ENCODE measurements at places on chromosomes 3 and 15.

- no peak for DNase-seq
These were observed 14.3 kb downstream of the BHLHE40 start for GRCh38 chr3:4993276-4994143.

- no peak for DNase-seq
These were observed 5.2 kb upstream of the LRRK1 start for GRCh38 chr15:100913961-100914360.

- DNase-seq: no peak
These were observed 264.3 kb upstream of the LRTM1 start for GRCh38 chr3:55191911-55192775.

DNA sequence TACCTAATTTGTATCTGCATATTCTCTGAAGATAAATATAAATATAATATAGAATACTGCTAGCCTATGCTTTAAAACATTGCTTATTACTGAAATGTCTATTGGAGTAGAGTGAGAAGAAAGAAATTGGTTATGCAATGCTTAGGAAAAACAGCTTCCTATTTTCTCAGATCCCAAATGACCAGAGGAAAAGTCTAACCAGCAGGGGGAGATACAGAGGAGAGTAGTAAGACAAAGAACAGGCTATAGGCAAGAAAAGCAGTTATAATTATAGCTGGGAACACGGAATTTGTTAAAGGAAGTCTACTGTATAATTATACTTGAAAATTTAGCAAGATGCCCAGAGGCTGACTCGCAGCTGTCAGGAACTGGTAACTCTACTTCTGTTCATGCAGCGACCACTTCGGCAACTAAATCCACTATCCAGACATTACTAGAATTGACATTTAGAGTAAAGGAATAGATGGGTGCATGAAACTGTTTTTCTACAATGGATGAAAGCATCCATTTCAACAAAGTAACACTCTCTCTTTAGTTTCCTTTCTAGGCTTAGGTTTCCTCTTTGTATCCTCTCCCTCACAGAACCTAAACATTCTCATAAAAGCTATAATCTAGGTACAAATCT is 97.2 kb downstream of the TBC1D5 start:
- peak; percentile 22 for DNase-seq

- no peak for DNase-seq
These were observed 12.7 kb downstream of the ZNF35 start for GRCh38 chr3:44661189-44661588.

DNA sequence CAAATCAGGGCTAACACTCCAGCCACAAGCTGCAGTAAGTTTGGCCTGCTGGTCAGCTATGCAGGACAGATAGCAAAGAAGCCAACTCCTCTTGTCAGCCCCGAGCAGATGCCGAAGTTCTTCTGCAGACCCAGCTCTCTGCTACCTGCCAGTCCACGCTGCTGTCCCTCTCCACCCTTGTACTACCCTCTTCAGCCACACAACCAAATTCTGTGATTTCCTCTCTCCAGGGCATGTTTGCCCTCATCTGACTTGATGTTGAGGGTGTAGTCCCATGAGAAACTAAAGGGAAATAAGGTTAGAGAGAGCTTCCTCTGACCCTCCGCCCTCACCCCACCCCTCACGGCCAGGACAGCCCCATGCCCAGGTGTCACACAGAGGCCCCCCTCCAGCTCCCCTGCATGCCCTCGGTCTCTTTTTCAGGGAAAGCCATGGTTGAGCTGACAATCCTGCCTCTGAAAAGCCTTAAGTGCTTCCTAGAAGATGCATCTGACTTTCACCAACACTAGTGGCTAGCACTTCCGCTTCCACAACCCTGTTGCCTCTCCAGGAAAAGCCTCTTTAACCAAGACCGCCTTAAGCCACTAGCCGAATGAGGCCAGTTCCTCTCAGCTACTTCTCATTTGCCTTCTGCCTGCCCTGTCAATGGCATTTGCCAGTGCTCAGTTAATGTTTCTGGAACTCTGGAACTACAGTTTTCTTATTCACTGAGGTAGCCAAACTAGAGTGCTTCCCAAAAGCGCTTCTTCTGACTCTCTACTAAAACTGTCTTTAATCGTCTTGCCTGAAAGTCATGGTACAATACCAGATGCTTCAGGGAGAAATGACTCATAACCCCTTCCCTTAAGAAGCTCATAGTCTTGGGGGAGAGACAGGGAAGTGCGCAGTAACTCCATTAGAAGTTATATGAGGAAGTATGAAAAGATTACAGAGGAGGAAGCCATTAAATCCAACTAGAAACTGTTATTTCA is 300.4 kb upstream of the STT3B start:
- no peak for DNase-seq

DNA sequence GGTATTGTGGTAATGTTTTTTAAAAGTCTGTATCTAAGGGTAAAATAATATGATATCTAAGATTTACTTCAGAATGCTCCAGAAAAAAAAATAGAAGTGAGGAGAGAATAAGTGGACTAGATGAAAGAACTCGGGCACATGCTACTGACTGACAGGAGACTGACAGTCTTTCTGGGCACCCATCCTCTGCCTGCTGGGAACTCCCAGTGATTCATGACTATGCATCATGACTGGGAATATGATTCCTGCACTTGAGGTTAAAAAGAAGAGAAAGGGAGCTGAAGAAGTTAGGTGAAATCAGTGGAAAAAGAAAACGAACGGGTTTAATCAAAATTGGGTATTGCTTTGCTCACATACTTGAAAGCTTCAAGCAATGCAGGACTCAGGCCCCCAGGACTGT is 35.7 kb upstream of the SPSB4 start:
- peak; percentile 33 for DNase-seq

GRCh38 chr3:158420654-158421396 is 150.2 kb upstream of the MLF1 start:
- peak; percentile 75 for DNase-seq

- DNase-seq: no peak
These were observed 112.3 kb upstream of the NR2E3 start for GRCh38 chr15:71698030-71698429.

GRCh38 chr15:60162251-60162967 is 158.3 kb downstream of the FOXB1 start:
- no peak for DNase-seq

DNA sequence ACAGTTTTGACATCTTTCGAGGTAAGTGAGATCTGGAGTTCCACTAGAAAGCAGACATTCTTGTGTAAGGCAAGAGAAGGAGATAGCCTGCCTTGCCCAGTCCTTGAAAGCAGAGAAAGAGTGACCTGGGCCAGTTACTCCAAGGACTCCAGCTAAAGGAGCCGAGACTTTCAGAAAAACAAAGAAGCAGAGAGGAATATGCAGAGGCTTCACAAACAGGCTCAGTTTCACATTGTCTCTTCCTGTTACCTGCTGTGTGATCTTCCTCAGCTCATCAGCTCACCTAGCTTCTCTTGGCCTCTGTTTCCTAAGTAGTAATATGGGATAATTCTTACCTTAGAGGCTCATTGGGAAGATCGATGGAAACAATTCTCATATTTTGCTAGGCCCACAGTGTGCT is 81.0 kb downstream of the CDC25A start:
- DNase-seq: no peak

- DNase-seq: no peak
These were observed 4.3 kb downstream of the CADM2 start for GRCh38 chr3:84963137-84963536.

GRCh38 chr3:87733671-87734367 is 325.0 kb downstream of the CGGBP1 start:
- DNase-seq: peak; percentile 1

DNA sequence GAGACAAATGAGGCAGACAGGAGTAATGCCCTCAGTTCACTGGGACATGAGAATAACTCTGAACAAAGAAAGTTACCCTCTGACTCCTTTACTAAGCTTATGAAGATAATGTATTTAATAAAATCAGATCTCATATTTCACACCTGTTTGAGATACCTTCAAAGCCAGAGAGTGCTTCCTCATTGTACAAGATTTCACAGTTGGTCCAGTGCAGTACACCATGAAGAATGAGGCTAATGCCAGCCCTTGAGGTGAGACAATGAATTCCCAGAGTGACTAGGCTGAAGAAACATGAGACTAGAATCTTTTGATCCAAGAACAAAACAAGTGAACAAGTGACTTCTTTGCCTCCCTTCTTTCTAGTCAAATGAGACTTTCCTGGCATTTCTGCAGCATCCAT is 1133.8 kb downstream of the TUSC7 start:
- no peak for DNase-seq

All from RWPE1 (cell line).